Left forelimb (tissue), 1 donor: ENCODE measurements at places on chromosomes 6 and 20.

GRCh38 chr20:1341561-1342265 lies 12.8 kb upstream of the SDCBP2 start:
- no peak for DNase-seq

GRCh38 chr20:20549267-20549612 lies 163.2 kb downstream of the RALGAPA2 start:
- no peak for DNase-seq

GRCh38 chr6:15553031-15553430 lies 109.8 kb downstream of the DTNBP1 start:
- no peak for DNase-seq

DNA sequence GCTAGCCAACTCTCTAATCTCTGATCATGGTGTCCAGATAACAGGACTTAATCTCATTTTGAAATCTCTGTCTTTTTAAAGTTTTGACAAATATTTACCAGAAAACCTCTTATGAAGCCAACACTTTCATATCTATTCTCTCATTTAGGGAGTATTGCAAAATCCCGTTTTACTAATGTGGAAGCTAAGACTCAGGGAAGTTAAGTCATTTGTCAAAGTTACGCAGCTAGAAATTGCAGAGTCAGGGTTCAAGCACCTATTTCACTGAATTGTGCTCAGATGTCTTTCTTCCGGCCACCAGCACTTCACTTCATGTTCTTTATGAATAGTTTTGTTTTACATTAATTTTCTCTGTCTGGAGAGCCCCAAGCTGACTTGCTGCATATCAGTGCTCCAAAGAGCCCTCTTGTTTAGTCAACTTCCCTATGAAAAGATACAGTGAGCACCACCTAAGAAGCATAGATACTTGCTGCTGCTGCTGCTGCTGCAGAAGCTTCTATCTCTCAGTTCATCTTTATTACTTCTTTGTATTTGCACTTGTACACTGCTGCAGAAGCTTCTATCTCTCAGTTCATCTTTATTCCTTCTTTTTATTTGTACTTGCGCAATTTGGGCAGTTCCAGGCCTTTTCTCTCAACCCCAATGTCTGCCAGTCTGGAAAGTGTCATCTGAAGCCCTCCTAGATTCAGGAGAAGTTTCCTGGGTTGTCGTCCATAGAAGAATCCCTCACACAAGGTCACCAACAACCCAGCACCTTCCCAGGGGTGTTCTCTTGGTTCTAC lies 329.7 kb downstream of the MAFB start:
- no peak for DNase-seq

- DNase-seq, result no peak
Measured at GRCh38 chr20:9354579-9354978, 159.8 kb upstream of the LAMP5 start.

DNA sequence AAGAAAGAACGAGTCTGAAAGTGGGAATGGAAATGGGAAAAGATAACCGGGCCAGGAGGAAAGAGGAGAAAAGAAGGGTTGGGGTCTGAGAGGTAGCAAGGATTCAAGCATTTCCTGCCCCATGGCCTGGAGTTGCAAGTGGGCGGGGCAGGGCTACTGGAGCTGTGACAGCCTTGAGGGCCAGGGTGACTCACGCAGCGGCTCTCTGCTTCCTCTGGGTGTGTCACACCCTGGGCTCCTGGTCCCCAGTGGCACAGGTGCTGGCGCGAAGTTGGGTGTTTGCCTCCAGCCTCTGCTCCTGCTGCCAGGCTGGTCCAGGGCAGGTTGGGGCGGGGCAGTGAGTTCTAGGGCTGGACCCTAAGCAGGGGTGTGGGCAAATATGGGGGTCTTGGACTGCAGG lies 3.3 kb upstream of the ULBP3 start:
- DNase-seq, result no peak

DNA sequence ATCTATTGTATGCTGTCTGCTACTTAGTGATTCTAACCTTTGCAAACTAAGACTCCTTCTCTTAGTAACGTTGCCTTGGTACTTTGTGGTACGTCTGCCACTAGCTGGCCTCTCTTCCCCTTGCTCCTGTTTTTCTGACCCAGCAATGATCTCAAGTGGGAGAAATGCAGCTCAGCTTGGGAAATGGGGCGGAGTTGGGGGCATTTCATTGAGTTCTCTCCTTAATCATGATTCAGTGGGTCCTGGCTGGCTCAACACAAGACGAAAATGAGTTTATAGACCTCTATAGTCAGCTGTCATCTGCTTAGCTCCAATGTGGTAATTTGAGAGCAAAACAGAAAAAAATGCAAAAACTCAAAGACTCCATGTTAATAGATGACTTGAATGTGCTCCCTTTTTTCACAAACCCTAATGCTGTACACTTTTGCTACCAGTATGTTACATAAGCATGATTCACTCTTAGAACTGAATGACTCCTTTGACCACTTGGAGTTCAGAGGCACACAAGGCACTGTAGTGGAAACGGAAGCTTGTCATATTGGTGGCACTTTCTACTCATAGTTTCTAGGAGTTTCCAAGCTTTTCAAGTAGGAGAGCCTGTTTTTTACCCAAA lies 55.3 kb upstream of the SOX4 start:
- DNase-seq, result no peak

DNA sequence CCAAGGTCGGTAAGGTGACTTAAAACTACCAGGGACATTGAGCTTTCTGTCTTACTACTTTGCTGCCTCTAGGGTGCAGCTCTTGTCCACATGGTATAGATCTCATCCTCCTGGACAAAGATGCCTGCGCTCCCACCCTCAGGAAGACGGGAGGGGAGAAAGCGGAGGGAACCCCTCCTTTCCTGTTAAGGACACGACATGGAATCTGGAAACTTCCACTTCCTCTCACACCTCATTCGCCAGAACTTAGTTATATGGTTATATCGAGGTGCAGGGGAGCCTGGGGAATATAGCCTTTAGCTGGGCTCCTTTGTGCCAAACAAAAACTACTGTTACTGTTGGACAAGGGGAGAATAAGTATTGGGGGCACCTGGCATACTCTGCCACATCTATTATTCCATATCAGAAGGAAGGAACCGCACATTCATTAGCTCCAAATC lies 224.3 kb upstream of the TSHZ2 start:
- no peak for DNase-seq

- DNase-seq, result no peak
Measured at GRCh38 chr6:47476781-47477496, 650 bp upstream of the CD2AP start.

DNA sequence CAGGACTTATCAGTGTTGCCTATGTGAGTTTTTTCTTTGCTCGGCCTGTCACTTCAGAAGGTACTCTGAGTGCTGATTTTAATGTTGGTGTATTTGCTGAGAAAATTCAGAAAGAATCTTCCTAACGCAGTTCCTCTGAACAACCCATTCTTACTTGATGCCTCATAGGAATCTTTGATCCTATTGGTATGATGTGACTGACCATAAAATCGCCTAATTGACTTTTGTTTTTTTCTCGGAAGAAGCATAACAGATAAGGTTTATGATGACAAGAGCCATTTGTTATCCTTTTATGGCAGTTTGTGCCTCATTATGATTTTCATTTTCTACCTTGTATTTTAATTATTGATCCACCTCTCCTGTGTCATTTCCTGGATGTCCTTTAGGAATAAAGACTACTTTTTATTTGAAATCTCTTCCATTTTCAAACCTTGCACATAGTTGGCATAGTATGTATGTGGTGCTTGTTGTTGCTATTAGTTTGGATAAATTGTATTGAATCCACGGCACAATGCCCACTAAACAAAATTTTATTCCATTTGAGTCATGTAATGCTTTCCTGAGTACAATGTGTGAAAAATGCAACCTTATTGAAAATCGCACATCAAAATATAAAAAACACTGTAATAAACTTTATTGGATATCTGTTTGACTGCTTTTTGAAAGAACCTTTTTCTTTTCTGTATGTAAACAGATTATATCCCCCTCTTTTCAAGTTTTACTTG lies 37.3 kb downstream of the LRRC1 start:
- no peak for DNase-seq

DNA sequence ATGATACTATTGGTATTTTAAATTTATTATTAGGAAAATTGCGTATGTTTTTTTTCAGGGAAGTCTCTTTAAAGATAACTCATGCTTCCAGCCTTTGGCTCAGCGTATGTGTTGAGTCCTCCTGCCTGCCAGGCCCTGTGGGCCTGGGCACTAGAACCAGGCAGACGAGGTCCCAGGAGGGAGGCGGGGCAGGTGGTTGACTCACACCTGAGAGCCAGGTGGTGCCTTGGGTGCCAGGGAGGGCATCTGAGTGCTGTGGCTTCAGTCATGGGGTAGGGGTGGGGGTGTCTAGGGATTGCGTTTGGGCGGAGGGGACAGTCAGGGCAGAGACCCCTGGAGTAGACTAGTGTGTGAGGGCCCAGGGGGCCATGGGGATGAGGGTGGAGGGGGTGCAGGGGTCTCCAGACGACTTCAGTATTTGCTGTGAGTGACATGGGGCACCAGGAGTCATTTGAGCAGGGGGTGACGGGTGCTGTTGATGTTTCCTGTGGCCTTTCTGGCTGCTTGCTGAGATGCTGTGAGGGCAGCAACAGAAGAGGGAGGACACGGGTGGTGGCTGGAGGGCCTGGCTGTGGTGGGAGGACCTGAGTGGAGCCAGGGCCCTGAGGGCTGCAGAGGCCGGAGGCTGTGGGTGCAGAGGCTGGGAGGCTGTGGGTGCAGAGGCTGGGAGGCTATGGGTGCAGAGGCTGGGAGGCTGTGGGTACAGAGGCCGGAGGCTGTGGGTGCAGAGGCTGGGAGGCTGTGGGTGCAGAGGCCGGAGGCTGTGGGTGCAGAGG lies 14.8 kb upstream of the ADRM1 start:
- no peak for DNase-seq

- no peak for DNase-seq
Measured at GRCh38 chr6:33297406-33297955, 1.3 kb downstream of the RGL2 start.

- DNase-seq, result no peak
Measured at GRCh38 chr6:151241853-151242252, 2.1 kb downstream of the AKAP12 start.

DNA sequence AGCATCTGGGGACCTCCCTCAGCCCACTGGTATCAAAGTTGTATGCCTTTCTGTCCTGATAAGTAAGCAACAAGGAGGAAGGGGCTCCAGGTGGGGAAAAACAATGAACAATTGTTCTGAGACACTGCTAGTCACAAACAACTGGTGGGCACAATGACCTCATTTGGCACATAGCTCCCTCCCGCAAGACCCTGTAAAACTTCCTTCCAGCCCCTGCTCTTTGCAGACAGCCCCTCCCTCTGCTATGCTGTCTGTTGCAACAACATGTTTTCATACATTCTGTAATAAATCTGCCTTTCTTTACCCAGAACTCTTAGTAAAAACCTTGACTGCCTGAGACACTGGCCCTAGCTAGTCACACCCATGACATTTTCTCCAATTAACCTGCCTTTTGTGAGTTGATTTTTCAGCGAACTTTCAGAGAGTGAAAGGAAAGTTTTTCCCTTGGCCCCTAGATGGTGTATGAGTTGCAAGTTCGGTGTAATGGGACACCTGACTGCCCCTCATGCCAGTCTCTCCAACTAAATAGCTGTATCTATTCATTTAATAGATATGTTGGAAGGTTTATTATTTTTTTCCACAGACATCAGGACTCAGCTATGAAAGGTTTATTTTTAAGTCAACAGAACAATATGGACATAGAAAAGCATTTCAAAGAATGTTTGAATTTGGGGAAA lies 142.3 kb upstream of the SLC22A16 start:
- no peak for DNase-seq

GRCh38 chr20:1930165-1930564 lies 35.0 kb downstream of the SIRPA start:
- DNase-seq, result no peak

DNA sequence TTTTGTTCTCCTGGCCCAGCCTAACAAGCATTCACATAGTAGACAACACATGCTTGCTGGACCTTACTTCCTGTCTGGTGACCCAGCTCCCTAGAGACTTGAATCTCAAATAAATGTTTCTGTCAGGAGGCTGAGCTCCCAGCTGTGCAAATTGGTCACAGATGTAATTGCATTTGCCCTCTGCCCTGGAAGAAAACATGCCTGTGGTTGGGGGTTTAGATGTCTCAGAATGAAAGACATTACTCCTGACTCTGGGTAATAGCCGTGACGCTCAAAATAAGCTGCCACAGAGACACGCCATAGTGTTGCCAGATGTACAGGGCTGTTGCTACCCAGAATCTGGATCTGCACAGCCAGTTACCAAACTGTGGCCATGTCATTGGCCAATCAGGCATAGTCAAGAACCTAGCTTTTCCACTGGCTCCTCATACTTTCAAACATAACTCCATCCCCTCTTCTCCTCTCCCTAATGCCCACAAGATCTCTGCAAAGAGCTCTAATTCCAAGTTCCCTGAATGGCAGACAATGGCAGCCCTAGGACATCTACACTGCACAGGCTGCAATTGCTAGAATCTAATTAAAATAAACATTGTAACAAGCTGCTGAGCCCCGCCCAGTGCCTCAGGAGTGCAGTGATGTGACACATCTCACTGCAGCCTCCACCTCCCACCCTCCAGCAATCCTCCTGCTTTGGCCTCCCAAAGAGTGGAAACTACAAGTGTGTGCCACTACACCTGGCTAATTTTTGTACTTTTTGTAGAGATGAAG lies 32.8 kb upstream of the GMPR start:
- no peak for DNase-seq

GRCh38 chr6:30562470-30563425 lies 5.7 kb downstream of the PRR3 start:
- DNase-seq, result no peak

GRCh38 chr6:55088902-55089301 lies 85.4 kb upstream of the HCRTR2 start:
- DNase-seq, result no peak

DNA sequence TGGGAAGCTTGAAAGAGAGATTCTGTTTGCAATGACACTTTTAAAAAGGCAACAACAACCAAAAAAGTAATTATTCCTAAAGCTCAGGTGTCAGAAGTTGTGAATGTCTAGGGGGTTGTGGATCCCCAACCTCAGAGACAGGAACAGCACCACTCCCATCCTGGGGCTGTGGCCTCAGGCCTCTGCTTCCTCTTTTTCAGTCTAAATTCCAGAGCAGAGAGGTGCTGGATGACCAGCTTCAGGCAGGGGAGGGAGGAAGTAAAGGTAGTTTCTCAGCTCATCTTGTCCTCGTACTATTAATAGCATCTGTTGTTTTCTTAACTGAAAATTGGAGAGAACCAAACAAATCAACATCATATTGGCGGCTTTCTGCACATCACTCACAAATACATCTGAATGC lies 8.3 kb downstream of the NT5E start:
- no peak for DNase-seq

DNA sequence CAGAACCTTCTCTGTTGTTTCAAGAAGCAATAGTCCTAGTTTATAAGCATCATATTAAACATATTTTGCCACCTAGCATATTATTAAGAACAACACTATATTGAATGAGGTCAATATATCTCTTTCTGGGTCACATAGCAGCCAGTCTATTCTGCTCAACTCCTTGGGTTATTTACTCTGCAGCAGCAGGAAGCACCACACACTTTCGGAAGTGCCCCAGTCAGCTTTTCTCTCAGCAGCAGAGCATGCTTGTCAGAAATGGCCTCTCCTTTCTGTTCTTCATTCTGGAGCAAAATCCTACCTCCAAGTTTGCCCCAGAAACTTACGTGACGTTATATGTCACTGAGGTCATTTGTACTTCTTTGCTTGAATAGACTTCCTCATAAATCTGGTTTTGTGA lies 22.7 kb downstream of the CFAP206 start:
- no peak for DNase-seq
